Caco-2 (cell line): ENCODE measurements at places on chromosomes 4 and X. TPM values are rescaled to one million over a fixed set of nuclear protein-coding genes. Genes with fewer than 3 reads are reported as not detected.

SPRY1 gene
- total RNA-seq: 23.2 and 23.4 TPM in 2 replicates

STK26 gene
- total RNA-seq: 36.8 and 37.1 TPM in 2 replicates

- H3K36me3 ChIP-seq: no peaks in the 10 kb centered on the region; the same call in 1 of the 2 replicates
- no peak overlapping the region for H3K4me3 ChIP-seq
- H3K27ac ChIP-seq: no peak overlapping the region
- peak; percentile 25 for DNase-seq
- H3K27me3 ChIP-seq: no peaks in the 10 kb centered on the region
These were observed 33.4 kb upstream of the SPON2 start for GRCh38 chr4:1205586-1206298.

DKK2 gene
- not detected in 2 replicates for total RNA-seq

- H3K27me3 ChIP-seq: no peaks in the 10 kb centered on the region
- H3K36me3 ChIP-seq: no peaks in the 10 kb centered on the region
- no peak overlapping the region for H3K27ac ChIP-seq
- no peak for DNase-seq
These were observed 3.9 kb downstream of the FGF2 start for GRCh38 chr4:122830426-122831095.

- H3K27me3 ChIP-seq: no peaks in the 10 kb centered on the region
- H3K27ac ChIP-seq: no peak overlapping the region
- no peaks in the 10 kb centered on the region for H3K4me1 ChIP-seq
- H3K4me3 ChIP-seq: no peak overlapping the region
- no peaks in the 10 kb centered on the region for H3K36me3 ChIP-seq
- no peak for DNase-seq
These were observed 39.6 kb downstream of the RPGR start for GRCh38 chrX:38287674-38288073.

DNA sequence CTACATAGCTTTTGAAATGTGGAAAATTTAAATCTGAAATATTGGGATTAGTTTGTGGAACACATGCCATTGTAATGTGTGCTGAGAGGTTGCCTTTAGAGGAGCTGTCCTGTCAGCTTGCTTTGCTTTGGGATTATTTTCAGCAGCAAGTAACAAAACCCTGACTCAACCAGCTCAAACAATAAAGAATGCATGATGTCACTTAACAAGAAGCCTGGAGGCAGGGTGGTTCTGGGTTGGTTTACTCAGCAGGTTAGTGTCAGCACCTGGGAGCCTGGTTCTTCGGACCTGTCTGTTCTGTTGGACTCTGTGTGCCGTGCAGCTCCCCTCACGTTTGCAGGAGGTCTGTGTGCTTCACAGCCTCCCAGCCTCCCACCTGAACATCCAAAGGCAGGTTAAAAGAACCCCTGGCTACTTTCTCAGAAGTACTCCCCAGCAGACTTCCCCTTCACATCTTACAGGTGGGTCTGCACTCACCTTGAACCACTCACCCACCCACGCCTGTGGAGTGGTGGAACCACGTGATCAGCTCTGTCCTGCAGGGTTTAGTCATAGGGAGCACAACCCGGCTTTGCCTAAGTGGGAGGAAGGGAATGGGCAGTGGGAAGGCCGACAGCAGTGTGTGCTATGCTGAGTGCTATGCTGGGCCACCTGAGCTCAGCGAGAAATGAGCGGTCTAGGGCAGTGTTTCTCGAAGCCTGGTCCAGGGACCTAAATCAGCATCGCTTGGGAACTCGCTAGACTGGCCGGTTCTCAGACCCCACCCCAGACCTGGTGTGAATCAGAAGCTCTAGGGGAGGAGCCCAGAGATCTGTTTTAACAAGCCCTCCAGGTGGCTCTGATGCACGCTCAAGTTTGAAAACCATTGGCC lies 20.4 kb downstream of the TMEM131L start:
- peak; percentile 77 for DNase-seq
- no peaks in the 10 kb centered on the region for H3K27me3 ChIP-seq
- peaks cover 32% of the 10 kb centered on the region for H3K4me1 ChIP-seq
- H3K4me3 ChIP-seq: no peak overlapping the region
- peak overlapping the region; percentile 73 for H3K27ac ChIP-seq
- H3K36me3 ChIP-seq: no peaks in the 10 kb centered on the region

RPL10 gene
- total RNA-seq: 2,081 and 2,086 TPM in 2 replicates

- no peaks in the 10 kb centered on the region for H3K27me3 ChIP-seq
- H3K36me3 ChIP-seq: peaks cover 8% of the 10 kb centered on the region
- H3K27ac ChIP-seq: peak overlapping the region; percentile 91
- DNase-seq: peak; percentile 75
- H3K4me3 ChIP-seq: peak overlapping the region; percentile 89
These were observed 616 bp downstream of the WDR1 start for GRCh38 chr4:10115797-10116568.

GRCh38 chrX:48761674-48762471 lies at the start of gene GLOD5:
GLOD5 (plus strand) TSS chrX:48761747; CDS start chrX:48761791, 44 bp downstream.
- H3K4me3 ChIP-seq: no peak within 1 kb of the TSS
- no peaks in the 10 kb centered on the region for H3K27me3 ChIP-seq
- H3K27ac ChIP-seq: peak within 1 kb of the TSS; percentile 95
- peak; percentile 80 for DNase-seq
- H3K36me3 ChIP-seq: no peaks in the 10 kb centered on the region
- 0 out of 2 replicates have a peak, but pooled peaks cover 3% of the 10 kb centered on the region for H3K4me1 ChIP-seq

- no peak overlapping the region for H3K4me3 ChIP-seq
- no peaks in the 10 kb centered on the region for H3K4me1 ChIP-seq
- no peaks in the 10 kb centered on the region for H3K36me3 ChIP-seq
- DNase-seq: no peak
- no peaks in the 10 kb centered on the region for H3K27me3 ChIP-seq
- no peak overlapping the region for H3K27ac ChIP-seq
These were observed 18.6 kb downstream of the NUDT6 start for GRCh38 chr4:122903766-122904288.

- H3K27ac ChIP-seq: no peak overlapping the region
- no peaks in the 10 kb centered on the region for H3K27me3 ChIP-seq
- H3K36me3 ChIP-seq: no peaks in the 10 kb centered on the region
- H3K4me3 ChIP-seq: no peak overlapping the region
- peak; percentile 49 for DNase-seq
These were observed 5.8 kb downstream of the LAS1L start for GRCh38 chrX:65528705-65529340.

SPP1 gene
- total RNA-seq: 0.77 and 0.88 TPM in 2 replicates

DNA sequence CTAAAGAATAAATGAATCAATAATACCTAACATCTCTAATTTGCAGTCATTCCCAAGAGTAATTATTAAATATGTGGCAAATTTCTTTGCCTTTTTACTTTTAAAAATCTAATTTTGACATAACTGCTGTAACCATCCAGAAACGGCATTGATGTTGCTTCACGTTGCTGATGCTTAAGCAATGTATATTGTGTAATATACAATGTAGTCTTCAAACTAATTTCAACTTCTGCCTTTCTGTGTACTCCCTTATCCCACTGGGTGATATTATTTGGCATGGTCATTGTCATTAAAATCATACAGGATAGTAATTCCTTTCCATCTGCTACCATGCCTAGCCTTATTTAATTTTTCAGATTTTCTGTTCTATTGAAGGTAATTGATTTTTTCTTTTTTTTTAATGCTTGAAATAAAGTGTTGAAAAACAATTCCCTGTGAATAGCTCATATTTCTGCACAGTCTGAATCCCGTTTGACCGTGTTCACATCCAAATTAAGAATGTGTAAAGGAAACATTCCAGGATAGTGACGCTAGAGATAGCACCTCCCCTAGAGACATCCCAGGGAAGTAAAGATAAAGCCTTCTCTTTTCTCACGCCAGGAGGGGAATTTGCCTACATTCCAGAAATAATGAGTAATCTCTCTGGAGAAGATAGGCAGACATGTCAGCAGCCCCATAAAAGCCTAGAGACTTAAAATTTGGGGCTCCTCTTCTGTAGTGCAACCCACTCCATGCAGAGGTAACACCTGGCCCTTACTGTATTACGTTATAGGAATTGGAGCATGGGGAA lies 8.6 kb downstream of the FAM200B start:
- DNase-seq: peak; percentile 63
- H3K27ac ChIP-seq: peak overlapping the region; percentile 81
- H3K36me3 ChIP-seq: no peaks in the 10 kb centered on the region; the same call in 1 of the 2 replicates
- no peaks in the 10 kb centered on the region for H3K27me3 ChIP-seq
- no peak overlapping the region for H3K4me3 ChIP-seq
- H3K4me1 ChIP-seq: peaks cover 33% of the 10 kb centered on the region

GRCh38 chrX:39898147-39898546 lies 199.6 kb downstream of the BCOR start:
- H3K27me3 ChIP-seq: no peaks in the 10 kb centered on the region
- peaks cover 14% of the 10 kb centered on the region for H3K4me1 ChIP-seq
- no peak for DNase-seq
- no peaks in the 10 kb centered on the region for H3K36me3 ChIP-seq
- no peak overlapping the region for H3K27ac ChIP-seq

- peaks cover 41% of the 10 kb centered on the region for H3K4me1 ChIP-seq
- no peaks in the 10 kb centered on the region for H3K36me3 ChIP-seq
- H3K4me3 ChIP-seq: no peak overlapping the region
- peak overlapping the region; percentile 81 for H3K27ac ChIP-seq
- no peaks in the 10 kb centered on the region for H3K27me3 ChIP-seq
These were observed 128.2 kb downstream of the C4orf51 start for GRCh38 chr4:145808021-145808650.

DNA sequence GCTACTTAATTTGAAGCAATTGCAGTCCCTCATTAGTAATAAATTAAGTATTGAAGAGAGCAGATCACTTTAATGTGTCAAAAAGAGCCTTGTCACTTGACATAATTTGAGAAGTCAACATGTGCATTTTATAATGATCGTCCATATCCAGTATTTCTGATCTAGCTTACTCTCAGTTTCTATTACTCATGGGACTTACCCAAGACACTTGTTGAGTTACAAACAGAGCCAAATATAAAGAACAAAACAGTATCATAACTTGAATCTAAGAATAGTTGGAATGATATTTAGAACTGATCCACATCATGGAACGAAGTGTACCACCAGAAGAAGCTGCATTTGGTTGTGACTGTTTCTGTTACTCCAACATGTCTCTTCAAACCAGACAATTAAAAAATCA lies 54.7 kb downstream of the SLITRK4 start:
- no peak for DNase-seq
- no peaks in the 10 kb centered on the region for H3K36me3 ChIP-seq
- H3K27ac ChIP-seq: no peak overlapping the region
- H3K4me1 ChIP-seq: no peaks in the 10 kb centered on the region

- H3K4me1 ChIP-seq: no peaks in the 10 kb centered on the region
- H3K27me3 ChIP-seq: no peaks in the 10 kb centered on the region
- H3K4me3 ChIP-seq: no peak overlapping the region
- no peaks in the 10 kb centered on the region for H3K36me3 ChIP-seq
- DNase-seq: no peak
These were observed 22.8 kb downstream of the MEPE start for GRCh38 chr4:87855559-87855958.

DNA sequence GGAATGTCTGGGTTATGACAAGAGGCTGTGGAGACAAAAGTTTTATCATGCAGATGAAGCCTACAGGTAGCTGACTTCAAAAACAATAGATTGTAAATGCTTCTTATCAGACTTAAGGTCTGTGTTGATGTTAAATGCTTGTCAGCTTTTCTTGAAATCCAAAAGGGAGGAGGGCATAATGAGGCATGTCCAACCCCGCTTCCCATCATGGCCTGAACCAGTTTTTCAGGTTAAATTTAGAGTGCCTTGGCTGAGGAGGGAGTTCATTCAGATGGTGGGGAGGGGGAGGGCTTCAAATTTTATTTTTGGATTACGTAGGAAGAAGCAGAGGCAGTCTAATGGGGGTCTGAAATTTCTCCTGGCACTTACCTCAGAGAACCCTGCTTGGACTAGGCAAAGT lies 207.7 kb upstream of the HDX start:
- no peak overlapping the region for H3K4me3 ChIP-seq
- DNase-seq: no peak
- no peaks in the 10 kb centered on the region for H3K36me3 ChIP-seq
- no peak overlapping the region for H3K27ac ChIP-seq

GRCh38 chr4:11028334-11028733 lies 343.8 kb upstream of the CLNK start:
- peaks cover 8% of the 10 kb centered on the region for H3K4me1 ChIP-seq
- no peaks in the 10 kb centered on the region for H3K27me3 ChIP-seq
- no peaks in the 10 kb centered on the region for H3K36me3 ChIP-seq
- no peak overlapping the region for H3K27ac ChIP-seq
- no peak overlapping the region for H3K4me3 ChIP-seq

GRCh38 chr4:139798456-139798855 lies 132.8 kb downstream of the MGST2 start:
- no peaks in the 10 kb centered on the region for H3K36me3 ChIP-seq
- H3K4me1 ChIP-seq: peaks cover 7% of the 10 kb centered on the region
- no peak for DNase-seq
- H3K4me3 ChIP-seq: no peak overlapping the region
- no peaks in the 10 kb centered on the region for H3K27me3 ChIP-seq

ZCCHC18 gene
- 0.77 and 0.95 TPM in 2 replicates for total RNA-seq

GRCh38 chr4:181998398-181999295 lies 244.6 kb upstream of the TENM3 start:
- no peak for DNase-seq
- no peak overlapping the region for H3K27ac ChIP-seq
- no peaks in the 10 kb centered on the region for H3K27me3 ChIP-seq
- H3K4me1 ChIP-seq: no peaks in the 10 kb centered on the region
- H3K36me3 ChIP-seq: no peaks in the 10 kb centered on the region

- no peaks in the 10 kb centered on the region for H3K27me3 ChIP-seq
- H3K4me1 ChIP-seq: peaks cover 50% of the 10 kb centered on the region
- H3K4me3 ChIP-seq: no peak overlapping the region
- DNase-seq: no peak
- no peak overlapping the region for H3K27ac ChIP-seq
- H3K36me3 ChIP-seq: no peaks in the 10 kb centered on the region
These were observed 121.4 kb downstream of the LUZP4 start for GRCh38 chrX:115410731-115411428.

FHDC1 gene
- 1.4 and 1.5 TPM in 2 replicates for total RNA-seq

TCEAL8 gene
- total RNA-seq: 21.5 and 22.0 TPM in 2 replicates

MAGEE2 gene
- not detected in 2 replicates for total RNA-seq

- no peaks in the 10 kb centered on the region for H3K4me1 ChIP-seq
- DNase-seq: no peak
- no peaks in the 10 kb centered on the region for H3K27me3 ChIP-seq
- H3K4me3 ChIP-seq: no peak overlapping the region
- no peak overlapping the region for H3K27ac ChIP-seq
These were observed 92.2 kb downstream of the NHSL2 start for GRCh38 chrX:72002875-72003274.

AMBN gene
- 0.27 TPM in 1 of 2 replicates, not detected in the other for total RNA-seq

- DNase-seq: no peak
- no peaks in the 10 kb centered on the region for H3K27me3 ChIP-seq
- H3K36me3 ChIP-seq: no peaks in the 10 kb centered on the region
- H3K4me3 ChIP-seq: no peak overlapping the region
- peaks cover 19% of the 10 kb centered on the region for H3K4me1 ChIP-seq
- H3K27ac ChIP-seq: no peak overlapping the region
These were observed 654.4 kb downstream of the IQCM start for GRCh38 chr4:149161247-149161646.

- H3K4me1 ChIP-seq: no peaks in the 10 kb centered on the region
- H3K27ac ChIP-seq: no peak overlapping the region
- no peak for DNase-seq
- H3K36me3 ChIP-seq: no peaks in the 10 kb centered on the region
These were observed 142.2 kb upstream of the PRPS2 start for GRCh38 chrX:12648995-12649394.

CRMP1 gene
- not detected in 2 replicates for total RNA-seq

P2RY10 gene
- total RNA-seq: not detected in 2 replicates
